ENCODE measurements at places on chromosomes 5 and 9. TPM values are rescaled to one million over a fixed set of nuclear protein-coding genes. Genes with fewer than 3 reads are reported as not detected.

DNA sequence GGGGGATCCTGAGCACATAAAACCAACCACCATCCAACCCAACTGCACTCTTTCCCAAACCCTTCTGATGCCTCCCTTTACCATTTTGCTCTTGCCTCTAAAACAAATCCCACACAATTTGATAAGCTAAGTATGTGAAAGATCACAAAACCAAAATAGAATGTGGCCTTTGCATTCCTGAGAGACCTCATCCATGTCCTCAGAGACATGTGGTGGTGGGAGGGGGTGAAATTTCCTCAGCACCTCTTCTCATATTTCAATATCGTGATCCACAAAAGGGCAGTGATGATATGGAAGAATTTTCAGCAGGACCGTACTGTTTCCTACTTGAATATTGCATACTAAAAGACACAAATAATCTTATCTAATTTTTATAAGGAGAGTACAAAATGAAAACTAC is 423.3 kb downstream of the TLE1 start:
- DNase-seq: no peak

DNA sequence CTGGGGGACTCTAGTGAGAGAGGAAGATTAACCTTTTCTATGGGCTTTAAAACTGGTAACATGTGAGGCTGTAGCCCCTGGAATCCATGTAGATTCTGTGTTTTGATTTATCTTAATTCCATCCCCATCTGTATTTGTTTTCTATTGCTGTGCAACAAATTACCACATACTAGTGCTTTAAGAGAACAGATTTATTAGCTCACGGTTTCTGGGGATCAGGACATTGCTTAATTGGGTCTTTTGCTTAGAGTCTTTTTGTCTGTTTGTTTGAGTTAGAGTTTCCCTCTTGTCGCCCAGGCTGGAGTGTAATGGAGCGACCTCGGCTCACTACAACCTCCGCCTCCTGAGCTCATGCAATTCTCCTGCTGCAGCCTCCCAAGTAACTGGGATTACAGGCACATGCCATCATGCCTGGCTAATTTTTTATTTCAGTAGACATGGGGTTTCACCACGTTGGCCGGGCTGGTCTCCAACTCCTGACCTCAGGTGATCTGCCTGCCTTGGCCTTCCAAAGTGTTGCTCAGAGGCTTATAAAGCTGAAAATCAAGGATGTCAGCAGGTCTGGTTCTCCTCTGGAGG is 29.9 kb upstream of the GNA14 start:
- DNase-seq: peak; percentile 69

GRCh38 chr9:35685506-35685905 is 4.2 kb downstream of the TPM2 start:
- DNase-seq: no peak

- no peak for DNase-seq
Measured at GRCh38 chr9:89493671-89494070, 4.2 kb downstream of the SEMA4D start.

GRCh38 chr9:120668399-120668798 is 45.9 kb downstream of the MEGF9 start:
- DNase-seq: no peak

DNA sequence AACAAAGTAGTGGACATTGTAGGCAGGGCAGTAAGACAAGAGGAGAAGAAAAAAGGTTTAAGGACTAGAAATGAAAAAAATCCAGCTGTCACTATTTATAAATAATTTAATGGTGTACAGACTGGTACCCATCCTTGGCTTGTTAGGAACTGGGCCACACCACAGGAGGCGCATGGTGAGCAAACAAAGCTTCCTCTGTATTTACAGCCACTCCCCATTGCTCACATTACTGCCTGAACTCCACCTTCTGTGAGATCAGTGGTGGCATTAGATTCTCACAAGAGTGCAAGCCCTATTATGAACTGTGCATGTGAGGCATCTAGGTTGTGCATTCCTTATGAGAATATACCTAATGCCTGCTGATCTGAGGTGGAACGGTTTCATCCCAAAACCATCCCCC is 62.6 kb upstream of the DMAC1 start:
- DNase-seq: no peak

GRCh38 chr5:77630114-77630680 is 8.3 kb downstream of the OTP start:
- DNase-seq: no peak

GRCh38 chr5:135396459-135397055 is 2.5 kb downstream of the MACROH2A1 start:
- DNase-seq: no peak

- no peak for DNase-seq
Measured at GRCh38 chr9:116589392-116590354, 97.4 kb upstream of the TRIM32 start.

DNA sequence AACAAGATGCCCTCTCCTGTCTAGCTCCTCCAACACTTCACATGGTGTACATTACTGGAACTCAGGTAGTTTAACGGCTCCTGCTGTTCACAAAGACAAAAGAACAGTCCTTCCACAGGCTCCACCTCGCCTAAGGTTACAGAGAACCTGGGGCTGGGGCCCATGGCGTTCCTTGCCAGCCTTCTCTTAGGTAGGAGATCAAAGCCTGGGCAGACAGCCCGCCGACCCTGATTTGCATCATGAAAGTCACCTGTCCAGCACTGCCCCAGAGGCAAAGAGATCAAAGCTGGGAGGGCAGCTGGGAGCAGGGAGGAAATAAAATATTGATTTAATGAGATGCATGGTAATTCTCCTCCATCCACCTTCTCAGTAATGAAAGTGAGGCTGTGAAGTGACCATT is 115.0 kb upstream of the SLIT3 start:
- no peak for DNase-seq

DNA sequence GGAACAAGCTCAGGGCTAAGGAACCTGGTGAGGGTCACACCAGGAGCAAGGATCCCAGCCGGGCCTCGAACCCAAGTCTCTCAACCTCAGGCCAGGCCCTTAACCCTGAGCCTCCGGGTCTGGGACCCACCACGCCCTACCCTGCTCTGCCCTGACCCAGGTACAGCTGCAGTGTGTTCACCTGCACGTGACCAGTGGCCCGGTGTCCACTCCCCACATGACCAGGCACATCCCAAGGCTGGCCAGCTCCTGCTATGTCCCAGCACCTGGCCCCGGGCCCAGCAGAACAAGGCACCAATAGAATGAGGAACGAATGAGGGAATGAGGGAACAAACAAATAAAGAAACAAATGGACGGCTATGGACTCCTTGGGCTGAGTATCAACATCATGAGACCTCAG is 112.0 kb upstream of the SARDH start:
- no peak for DNase-seq

The GOLM1 gene
- total RNA-seq: 14.3 TPM

The COL27A1 gene
- 4.3 TPM for total RNA-seq

Measured in sigmoid colon (tissue), 7 donors.